ENCODE measurements at places on chromosomes 6 and 20. TPM values are rescaled to one million over a fixed set of nuclear protein-coding genes. Genes with fewer than 3 reads are reported as not detected.

Gene REM1
- total RNA-seq, result not detected

DNA sequence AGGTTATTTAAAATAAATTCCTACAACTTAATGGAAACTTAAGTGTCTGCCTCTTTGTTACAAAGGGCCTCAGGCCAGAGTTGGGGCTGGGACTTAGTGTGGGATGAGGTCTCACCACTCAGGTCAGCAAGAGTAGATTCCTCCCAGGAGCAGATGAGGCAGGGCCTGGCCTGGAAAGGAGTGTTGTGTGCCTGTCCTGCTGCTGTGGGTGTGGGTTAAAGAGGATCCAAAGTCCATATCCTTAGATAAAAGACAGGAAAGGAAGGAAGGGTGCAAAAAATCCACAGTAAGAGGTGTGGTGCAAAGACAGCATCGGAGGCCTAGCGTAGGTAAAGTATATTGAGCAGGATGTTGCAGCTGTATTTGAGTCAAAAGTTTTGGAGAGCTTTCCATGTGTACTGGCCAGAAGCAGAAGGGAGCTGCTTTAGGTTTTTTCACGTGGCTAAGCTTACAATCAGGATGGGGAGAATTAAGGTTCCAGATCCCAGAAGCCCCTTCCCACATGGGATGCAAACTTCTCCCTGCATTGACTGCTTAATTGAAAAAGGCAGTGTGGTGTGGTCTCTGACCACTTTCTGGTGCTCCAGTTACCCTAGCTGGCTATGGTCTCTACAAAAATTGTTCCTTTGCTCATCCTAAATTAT lies 12.8 kb upstream of the PLCG1 start:
- no peak for DNase-seq

GRCh38 chr6:129683601-129684322 lies 26.2 kb downstream of the ARHGAP18 start:
- peak; percentile 93 for DNase-seq

GRCh38 chr20:2820896-2821869 lies 5.0 kb downstream of the TMEM239 start:
- DNase-seq, result no peak
